ENCODE measurements at places on chromosomes 13 and 19. TPM values are rescaled to one million over a fixed set of nuclear protein-coding genes. Genes with fewer than 3 reads are reported as not detected.

DNA sequence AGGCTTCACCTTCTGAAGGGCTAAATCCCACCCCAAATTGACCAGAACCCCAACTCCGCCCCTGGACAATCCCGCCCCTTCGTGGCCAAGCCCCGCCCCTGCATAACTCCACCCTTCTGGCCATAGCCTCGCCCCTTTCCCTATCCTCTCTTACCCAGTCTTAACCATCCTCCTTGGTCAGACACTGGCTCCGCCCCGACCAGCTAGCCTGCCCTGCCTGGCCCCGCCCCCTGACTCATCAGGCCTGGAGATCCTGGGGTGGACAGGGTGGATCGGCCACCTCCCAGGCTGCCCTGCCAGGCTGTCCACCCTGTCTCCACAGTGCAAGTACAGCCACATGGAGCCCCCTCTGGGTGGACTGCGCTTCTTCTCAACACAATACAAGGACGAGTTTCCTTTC, 8.0 kb upstream of the ZNF358 start:
- DNase-seq = peak; percentile 86

DNA sequence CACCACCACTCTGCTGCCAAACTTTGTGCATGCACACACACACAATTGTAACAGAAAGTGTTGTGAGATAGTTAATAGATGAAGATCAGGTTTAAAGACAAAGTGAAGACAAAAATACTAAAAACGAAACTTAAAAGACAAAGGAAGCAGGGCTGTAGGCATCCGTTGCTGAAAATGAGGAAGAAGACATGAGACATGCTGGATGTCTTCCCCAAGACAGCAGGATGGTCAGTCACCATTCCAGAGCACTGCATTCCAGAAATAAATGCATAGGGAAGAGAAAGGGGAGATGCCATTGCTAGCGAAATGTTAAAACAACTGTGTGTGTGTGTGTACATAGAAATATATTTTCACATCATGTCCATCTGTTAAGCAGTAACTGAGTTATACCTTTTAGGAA, 520.1 kb downstream of the SUCLA2 start:
- DNase-seq = no peak

Gene PIN1
- total RNA-seq = 89.2 TPM

GRCh38 chr13:39463611-39464010, 139.4 kb downstream of the LHFPL6 start:
- DNase-seq = no peak

DNA sequence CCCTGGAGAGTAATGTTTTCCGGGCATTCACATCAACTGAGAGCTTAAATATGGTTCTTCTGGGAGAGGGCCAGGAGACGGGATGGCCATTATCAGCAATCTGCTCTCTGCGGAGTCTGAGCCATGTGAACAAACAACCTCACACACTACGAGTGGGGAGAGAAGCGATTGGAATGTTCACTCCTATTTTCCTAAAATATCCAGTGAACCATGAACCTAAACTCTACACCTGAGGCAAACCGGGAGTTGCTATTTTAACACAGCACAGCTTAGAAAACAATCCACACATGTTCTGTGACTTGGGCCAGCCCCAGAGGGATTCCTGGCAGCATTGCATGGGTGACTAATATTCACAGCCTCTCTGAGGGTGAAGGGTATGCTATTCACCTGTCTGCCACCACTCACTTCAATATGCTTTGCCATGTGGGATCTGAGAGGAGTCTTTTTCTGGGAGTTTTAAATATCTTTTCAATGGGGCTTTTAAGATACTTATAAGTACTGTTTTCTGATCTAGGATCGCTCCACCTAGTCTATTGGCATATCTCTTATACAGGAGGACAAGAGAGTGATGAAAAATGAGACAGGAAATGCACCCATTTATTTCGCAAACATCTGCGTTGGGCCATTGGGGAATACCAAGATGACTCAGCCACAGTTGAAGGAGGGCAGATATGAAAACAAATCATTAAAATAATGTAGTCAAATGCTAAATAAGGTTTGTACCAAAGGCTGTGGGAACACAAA, 72.6 kb upstream of the SERP2 start:
- no peak for DNase-seq

GRCh38 chr19:57099199-57099661, 20.6 kb upstream of the USP29 start:
- DNase-seq = peak; percentile 86

GRCh38 chr19:40523322-40524047, 53.2 kb upstream of the SHKBP1 start:
- DNase-seq = no peak
